ENCODE measurements at places on chromosomes 2 and 18.

DNA sequence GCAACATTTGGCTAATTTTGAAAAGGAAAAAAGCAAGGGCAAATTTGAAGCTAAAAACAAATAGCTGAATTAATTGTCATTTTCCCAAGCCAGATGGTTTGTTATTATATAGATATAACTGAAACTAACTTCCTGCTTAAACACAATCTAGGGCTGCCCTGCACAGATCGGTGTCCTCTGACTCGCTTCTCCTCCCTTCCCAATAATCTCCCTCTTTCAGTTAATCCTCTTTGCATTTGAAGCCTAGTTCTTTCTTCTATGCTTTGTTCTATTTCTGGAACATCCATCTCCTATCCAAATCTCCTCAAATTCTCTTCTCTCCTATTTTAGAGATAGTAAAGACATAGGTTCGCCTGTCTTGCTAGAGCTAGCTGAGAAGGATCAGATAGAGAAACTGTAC is 328.1 kb downstream of the SLC8A1 start:
- no peak for DNase-seq

DNA sequence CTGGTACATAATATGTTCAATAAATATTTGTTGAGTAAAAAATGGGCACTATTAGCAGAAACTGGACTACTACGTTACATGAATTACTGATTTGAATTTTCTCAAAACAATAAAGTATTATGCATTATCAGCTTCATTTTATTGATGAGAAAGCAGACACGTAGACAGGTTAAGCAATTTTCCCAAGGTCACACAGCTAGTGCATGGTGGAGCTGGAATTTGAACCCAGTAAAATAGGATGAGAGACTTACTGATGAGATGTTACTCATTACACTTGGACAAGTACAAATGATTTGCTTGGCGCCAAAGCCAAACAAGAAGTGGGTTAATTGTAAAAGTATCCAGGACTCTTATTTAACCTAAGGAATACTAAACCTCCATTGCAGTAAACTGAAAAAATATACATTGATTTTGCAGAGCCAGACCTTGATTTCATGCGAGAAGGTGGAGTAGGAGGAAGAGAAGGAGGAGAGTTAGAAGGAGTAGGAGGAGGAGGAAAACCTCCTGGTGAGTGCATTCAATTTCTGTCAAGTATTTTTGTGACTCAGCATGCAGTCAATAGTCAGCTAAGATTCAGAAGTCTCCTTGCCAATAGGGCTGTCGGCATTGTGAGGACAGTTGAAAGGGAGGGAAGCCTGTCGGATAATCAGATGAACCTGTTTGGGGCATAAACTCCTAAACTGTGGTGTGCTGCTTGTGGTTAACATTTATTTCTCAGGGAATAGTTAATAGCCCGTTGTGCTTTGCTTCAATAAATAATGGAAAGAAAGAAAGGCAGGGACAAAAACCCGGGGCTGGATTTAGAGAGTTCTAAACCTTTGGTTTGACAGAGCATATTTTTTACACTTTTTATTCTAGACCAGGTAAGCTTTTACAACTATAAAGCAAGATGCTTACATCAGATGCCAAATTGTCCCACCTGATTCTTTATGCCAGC is 77.0 kb upstream of the TACR1 start:
- peak; percentile 80 for DNase-seq

DNA sequence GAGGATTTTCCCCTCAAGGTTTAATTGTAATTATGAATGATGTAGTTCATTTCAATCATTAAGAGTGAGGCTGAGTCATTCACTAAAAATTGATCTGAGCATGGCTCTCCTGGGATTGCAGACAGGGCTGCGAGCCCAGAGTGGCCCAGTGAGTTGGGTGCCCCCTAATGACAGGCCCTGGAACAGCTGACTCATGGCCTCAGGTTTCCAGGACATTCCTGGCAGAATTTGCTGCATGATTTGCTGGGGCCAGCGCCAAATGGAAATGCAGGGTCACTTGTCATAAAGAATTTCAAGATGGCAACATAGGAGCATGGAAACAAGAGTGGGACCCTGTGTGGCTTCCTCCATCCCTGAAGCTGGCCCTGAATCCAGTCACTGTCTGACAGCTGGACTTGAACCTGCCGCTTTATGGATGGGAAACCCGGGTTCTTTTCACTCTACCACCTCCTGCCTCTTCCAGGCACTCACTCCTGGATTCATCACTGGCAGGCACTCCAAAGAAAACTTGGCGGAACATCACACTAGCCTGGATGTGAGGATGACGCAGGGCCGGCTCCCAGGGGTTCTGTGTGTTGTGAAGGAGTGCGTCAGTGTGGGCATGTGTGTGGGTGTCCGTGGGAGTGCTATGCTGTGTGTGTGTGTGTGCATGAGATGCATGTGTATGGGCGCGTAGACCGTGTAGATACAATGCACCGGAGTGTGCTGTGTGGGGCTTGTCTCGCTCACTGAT is 15.2 kb downstream of the OTOF start:
- DNase-seq = peak; percentile 69

GRCh38 chr18:49730951-49731391 is 82.4 kb downstream of the ACAA2 start:
- no peak for DNase-seq
